Astrocyte (in vitro differentiated cells and primary cell): ENCODE measurements at places on chromosomes 11 and 22.

- DNase-seq: peak; percentile 98
Observed at GRCh38 chr11:66336234-66337102, at the start of gene RIN1. Gene RIN1 (minus strand): TSS chr11:66336434. CDS start chr11:66336402, 32 bp downstream.

DNA sequence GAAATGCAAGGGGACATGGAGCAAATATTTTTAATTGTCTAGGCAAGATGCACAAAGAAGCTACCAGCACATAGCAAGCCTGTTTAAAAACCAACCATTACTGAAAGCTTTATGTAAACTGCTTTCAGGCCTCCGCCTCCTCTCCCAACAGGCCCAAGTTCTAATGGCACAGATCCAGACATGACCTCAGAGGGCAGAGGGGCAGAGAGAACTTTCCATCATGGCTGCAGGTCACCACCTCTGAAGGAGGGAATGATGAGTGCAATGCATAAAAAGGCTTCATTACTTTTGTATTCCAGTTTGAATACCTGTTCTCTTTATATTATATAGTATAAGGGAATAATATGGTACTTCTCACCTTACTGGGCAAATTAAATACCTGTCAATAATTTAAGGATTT, 15.2 kb downstream of the DDX17 start:
- DNase-seq: peak; percentile 42

GRCh38 chr11:67409261-67409666, 5.4 kb downstream of the TBC1D10C start:
- no peak for DNase-seq

- DNase-seq: no peak
Observed at GRCh38 chr22:49460592-49461281, 366.9 kb downstream of the BRD1 start.

DNA sequence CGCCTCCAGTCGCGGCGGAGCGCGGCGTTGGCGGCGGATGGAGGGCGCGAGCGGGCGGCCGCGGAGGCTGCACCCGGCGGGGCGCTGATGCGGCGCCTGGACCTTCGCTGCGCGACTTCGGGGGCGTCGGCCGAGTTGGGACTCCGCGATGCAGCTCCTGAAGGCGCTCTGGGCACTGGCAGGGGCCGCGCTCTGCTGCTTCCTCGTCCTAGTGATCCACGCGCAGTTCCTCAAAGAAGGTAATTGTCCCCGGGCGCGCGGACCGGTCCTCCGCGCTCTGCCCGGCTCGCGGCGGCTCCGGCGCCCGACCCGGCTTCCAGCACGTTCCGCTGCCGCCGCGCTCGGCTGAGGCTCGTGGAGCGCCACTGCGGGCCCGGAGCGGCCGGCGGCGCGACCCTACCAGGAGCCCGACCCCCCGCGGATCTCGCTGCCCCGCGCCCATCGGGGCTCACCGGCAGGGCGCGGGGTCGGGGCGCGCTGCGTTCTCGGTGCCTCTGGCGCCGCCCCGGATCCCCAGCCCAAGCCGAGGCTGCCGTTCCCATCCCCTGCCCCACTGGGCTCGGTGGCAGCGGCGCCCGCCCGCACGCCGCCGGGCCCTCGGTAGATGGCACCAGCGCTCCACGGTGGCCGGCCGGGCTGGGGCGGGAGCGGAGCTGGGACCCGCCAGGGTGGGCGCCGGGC, 1251.2 kb downstream of the BRD1 start:
- peak; percentile 8 for DNase-seq

GRCh38 chr22:24066260-24066659, 55.2 kb downstream of the CABIN1 start:
- DNase-seq: no peak

- peak; percentile 56 for DNase-seq
Observed at GRCh38 chr11:70109006-70109405, 30.9 kb downstream of the ANO1 start.

DNA sequence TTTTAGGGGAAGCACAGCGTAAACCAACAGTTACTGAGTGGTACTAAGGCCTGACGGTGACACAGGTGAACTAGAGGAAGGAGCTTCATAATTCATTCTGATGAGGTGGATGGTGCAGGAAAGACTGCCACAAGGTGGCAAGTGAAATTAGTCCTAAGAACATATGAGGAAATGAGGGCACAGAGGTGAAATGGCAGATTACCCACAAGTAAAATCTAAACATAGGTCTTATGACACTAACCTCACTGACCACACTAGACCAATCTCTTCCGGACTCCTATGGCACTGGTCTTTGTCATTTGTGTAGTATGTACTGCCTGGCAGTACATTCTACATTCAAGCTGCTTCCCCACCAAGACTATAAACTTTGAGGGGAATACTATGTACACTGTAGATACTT, 20.2 kb downstream of the GAB2 start:
- no peak for DNase-seq

DNA sequence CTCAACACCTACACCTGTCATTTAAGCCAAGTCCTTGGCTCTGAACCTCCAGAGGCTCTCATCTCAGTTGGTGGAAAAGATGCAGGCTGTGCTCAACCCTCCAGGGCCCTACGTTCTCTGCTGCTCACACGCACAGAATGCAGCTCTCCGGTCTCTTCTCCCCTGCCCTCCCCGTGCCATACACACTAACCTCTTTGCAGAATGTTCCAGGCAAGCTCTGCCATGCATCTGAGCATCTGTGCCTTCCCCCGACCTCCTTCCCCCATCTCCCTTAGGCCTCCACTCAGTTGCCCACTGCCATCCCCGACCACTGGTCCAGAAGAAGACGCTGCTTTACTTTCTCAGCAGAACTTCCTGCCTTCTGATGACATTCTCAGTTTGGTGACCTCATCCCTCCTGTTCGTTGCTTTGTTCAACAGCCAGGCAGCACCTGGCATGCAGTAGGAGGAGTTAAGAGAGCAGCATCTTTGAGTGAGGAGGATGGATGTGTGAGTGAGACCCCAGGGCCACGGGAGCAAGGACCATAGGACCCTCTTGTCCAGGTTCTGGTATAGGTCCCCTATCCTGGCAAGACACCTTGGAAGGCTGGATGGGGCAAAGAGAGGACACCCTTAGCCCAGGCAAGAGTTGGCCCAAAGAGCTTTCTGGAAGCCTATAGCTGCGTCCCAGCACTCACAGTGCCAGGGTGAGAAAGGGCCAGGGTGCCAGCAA, 598.0 kb downstream of the BRD1 start:
- DNase-seq: no peak

DNA sequence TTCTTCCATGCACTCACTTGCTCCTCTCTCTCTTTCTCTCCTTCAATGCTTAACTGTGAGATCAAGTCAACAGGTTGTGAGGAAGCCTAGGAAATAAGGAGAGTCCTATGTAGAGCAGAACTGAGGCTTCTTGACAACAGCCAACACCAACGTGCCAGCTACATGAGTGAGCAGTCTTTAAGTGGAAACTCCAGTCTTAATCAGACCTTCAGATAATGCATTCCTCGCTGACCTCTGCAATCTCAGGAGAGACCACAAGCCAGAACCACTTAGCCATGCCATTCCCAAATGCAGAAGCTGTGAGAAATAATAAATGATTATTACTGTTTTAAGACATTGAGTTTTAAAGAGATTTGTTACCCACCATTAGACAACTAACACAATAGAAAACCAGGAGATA, 6.1 kb upstream of the TEAD1 start:
- peak; percentile 76 for DNase-seq

GRCh38 chr11:10918275-10918674, 60.4 kb upstream of the ZBED5 start:
- no peak for DNase-seq

- DNase-seq: no peak
Observed at GRCh38 chr11:60378354-60378753, at the start of gene MS4A7. Gene MS4A7 (plus strand): TSS chr11:60378532. CDS start chr11:60383142, 4,610 bp downstream.

DNA sequence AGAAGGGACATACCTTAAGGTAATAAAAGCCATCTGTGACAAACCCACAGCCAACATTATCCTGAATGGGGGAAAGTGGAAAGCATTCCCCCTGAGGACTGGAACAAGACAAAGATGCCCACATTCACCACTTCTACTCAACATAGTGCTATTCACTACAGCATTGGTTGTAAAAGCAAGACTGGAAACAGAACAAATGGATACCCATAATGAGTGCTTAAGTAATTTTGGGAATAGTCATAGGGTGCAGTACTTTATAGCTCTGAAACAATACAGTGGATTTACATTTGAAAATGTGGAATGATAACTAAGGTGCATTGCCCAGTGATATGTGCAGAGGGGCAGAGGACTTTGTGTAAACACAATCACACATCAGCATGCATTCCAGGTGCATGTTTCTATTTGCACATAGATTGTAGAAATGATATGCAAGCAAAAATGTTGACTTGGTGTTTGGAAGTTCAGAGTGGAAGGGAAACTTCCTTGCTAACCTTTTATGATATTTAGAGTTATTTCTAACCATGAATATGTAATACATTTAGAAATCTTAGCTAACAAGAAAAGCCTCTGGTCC, 112.3 kb downstream of the IGLL1 start:
- DNase-seq: no peak

DNA sequence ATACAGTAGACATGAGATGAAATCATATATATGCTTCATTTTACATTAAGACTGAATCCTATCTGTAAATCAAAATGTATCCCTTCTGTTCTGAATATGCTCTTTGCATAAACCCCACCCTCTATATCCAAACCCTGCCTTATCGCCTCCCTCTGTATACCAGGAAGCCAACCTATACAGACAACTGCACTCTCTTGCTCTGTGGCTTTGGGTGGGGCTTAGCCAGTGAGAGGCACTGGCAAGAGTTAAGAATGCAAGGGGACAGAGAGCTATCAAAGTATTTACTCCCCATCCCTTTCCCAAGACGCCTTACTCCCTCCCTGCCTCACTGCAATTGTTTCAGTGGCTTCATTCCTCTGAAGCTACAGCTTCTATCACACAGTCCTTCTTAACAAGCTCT, 309.8 kb downstream of the TTC28 start:
- DNase-seq: no peak

GRCh38 chr11:114076921-114077331, 17.4 kb downstream of the ZBTB16 start:
- no peak for DNase-seq

DNA sequence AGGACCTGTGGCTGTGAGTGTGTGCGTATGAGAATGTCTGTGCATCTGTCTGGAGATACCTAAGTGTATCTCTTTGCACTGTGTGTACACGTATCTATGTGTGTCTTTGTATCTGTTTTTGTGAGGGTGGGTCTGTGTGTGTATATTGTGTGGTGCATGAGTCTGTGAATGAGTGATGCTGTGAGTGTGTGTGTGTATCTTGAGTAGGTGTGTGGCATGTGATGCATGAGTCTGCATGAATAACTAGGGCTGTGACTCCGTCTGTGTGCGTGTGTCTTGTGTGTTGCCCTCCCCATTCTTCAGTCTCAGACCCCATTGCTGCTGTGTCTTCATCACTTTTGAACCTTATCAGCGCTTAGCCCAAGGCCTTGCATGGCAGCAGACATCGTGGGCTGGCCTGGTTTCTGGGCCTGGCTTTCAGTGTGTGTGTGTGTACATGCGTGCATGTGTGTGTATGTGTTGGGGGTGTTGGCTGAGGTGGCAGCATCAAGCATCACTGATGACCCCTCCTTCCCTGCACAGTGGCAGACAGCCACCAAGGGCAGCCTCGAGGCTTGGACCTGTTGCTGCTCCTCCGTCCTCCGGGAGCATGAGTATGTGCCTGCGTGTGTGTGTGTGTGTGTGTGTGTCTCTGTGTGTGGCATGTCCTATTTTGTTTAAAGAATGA, 1.4 kb downstream of the SGSM1 start:
- no peak for DNase-seq

- DNase-seq: peak; percentile 62
Observed at GRCh38 chr11:16356761-16357393, 531 bp upstream of the SOX6 start.

- DNase-seq: no peak
Observed at GRCh38 chr22:27687984-27688545, 113.5 kb downstream of the MN1 start.

DNA sequence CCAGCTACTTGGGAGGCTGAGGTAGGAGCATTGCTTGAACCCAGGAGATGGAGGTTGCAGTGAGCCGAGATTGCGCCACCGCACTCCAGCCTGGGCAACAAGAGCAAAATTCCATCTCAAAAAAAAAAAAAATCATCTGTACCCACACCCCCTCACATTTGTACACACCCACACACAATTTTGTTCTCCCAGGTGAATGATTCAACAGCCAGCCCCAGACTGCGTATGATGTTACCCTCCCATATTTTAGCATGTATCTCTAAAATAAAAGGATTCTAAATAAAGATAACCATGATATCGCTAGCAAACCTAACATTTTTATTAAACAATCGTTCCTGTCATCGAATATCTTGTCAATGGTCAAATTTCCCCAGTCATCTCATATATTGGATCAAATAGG, 65.8 kb downstream of the BRD1 start:
- DNase-seq: no peak

GRCh38 chr11:69378303-69379141, 84.6 kb downstream of the MYEOV start:
- DNase-seq: no peak

DNA sequence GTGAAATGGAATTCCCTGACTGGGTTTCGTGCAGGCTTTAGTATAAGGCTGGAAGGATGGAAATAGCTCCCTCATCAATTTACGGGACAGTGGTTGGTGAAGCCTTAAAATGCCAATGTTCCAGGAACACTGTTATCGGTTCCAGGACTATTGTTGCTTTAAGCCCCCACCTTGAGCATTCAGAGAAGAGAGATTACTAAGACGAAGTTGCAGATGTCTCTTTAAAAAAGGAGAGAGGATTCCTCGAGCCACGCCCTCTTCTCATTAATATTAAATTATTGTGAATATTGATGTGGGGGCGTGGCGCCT, 195 bp upstream of the CREB3L1 start:
- DNase-seq: no peak

DNA sequence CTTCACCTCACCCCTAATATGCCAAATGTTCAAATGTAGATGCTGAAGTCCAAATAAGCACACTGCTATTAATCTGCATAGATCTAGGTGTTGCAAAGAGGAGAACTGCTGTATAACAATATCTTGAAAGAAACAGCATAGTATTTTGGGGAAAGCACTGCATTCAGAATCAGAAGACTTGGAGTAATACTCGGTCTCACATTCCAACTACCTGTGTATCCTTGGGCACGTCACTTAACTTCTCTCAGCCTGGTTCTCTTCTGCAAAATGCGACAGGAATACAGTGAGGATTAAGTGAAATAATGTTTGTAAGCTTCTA, 332 bp upstream of the HMGXB4 start:
- no peak for DNase-seq

- no peak for DNase-seq
Observed at GRCh38 chr22:19228179-19228578, 49.6 kb upstream of the SLC25A1 start.

DNA sequence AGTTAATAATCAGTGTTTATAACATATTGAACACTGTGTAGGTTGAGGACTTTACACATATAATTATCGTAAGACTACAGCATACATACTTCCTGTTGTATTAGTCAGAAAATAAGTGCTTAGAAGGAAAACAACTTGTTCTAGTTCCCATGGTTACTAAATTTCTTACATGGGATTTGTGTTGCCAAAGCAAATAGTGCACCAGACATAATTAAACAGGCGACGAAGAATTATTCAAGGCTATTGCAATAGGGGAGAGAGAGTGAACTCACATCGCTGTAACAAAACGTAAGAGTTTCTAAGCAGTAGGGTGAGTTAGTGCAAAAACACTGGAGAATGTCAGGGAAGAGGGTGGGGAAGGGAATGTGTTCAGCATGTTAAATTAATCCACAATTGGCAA, 347.8 kb downstream of the CNTN5 start:
- DNase-seq: peak; percentile 43

GRCh38 chr11:32566517-32566916, 17.1 kb upstream of the EIF3M start:
- DNase-seq: no peak
